ENCODE measurements at places on chromosomes 3 and 15.

- DNase-seq: no peak
These were observed 24.7 kb upstream of the ZNF639 start for GRCh38 chr3:179297971-179298725.

GRCh38 chr3:150261418-150261817 is 146.7 kb upstream of the TSC22D2 start:
- no peak for DNase-seq

DNA sequence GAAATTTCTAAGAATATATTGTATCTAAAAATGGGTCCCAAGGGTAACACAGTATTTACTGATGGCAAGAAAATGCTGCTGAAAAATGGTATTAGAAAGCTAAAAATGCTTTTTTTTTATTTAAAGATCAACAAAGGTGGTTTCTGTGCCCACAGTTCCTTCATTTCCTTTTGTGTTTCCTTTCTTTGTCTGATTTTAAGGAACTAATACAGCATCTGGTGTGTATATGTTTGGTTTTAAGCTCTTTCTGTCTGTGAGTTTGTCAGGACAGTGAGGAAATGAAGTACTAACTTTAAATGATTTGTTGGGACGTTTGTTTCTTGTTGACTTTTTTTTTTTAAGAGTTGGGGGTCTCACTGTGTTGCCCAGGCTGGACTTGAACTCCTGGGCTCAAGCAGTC is 38.2 kb downstream of the RASA2 start:
- DNase-seq: no peak

DNA sequence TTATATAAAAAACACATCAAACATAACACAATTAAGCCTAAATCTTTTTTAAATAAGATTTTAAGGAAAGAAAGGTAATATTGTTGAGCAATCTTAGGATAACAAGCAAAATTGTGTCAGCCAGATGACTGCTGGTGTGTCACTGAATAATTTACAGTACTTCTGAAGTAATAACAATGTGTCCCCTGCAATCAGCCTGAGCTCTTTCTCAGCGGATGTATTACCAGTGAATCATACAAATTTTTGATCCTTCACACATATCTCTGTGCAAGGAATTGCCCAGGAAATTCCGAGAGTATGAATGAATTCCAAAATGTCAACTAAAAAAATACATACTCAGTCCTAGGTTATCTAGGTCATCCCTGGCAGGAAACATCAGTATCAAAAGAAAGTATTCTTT is 76.6 kb upstream of the PTX3 start:
- DNase-seq: no peak

DNA sequence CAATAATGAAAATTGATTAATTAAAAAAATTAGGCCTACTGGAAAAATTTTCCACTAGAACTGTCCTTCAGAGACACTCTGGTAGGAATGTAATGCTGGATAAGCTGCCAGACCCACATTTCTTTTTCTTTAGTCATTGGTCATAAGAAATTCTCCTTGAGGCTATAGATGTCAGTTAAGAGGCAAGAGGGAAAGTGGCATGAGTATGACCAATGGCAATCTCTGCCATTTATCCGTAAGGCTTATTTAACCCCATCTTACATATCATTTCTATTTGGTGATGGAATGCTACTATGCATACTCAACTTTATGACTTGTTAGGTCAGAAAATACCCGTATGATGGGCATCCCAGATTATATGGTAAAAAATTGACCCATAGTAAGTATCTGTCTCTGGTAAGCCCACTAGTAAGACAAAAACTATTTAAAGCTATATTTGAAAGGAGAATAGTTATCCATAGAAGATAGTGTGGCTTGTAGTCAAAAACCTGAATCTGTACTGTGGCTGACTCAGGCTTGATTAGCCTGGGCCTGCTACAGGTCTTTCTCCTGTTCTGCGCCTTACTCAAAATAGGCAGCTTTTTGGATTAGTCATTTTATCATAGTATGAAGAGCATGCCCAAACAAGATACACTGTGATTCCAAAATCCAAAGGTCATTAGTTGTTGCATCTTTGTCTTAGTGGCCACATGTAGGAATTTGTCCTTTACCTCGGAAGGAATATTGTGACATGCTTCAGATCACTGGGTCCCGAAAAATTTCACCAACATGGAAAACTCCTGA is 314.7 kb downstream of the PYDC2 start:
- DNase-seq: no peak

GRCh38 chr3:134086616-134087015 is 56.9 kb upstream of the SLCO2A1 start:
- DNase-seq: no peak

DNA sequence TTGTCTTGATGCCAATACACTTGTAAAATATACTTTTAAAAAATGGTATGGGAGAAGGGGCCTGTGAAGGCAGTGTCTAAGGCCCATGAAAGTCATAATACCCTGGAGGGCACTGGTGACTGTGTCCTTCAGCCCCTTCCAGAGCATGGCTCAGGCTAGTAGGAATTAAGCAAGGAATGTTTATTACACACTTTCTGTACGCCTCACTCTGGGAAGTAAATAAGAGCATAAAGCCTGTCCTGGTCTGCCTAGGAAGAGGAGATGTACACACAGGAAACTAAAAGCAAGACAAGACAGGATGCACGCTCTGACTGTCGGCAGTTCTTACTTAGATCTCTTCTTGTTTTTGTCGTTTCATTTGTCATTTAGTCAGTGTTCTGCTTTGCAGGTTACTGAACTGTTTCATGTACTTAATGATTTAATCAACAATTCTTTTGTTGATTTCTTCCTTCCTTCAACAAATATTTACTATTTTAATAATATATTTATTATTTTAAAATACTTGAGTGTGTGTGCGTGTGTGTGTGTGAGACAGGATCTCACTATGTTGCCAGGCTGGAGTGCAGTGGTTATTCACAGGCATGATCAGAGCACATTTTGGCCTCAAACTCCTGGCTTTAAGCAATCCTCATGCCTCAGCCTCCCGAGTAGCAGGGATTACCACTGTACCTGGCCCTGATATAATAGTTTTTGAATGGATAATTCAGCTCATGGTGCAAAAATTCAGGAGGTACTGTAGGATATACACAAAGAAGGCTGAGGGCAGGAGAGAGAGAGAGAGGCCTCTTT is 9.0 kb upstream of the SMAD6 start:
- no peak for DNase-seq

- no peak for DNase-seq
These were observed 76.9 kb upstream of the ST8SIA2 start for GRCh38 chr15:92316586-92317295.

- no peak for DNase-seq
These were observed 558.5 kb downstream of the MECOM start for GRCh38 chr3:169104972-169105371.

- no peak for DNase-seq
These were observed 15.7 kb downstream of the CHST13 start for GRCh38 chr3:126539558-126540250.

GRCh38 chr15:51030649-51031316 is 63.9 kb downstream of the TNFAIP8L3 start:
- no peak for DNase-seq

DNA sequence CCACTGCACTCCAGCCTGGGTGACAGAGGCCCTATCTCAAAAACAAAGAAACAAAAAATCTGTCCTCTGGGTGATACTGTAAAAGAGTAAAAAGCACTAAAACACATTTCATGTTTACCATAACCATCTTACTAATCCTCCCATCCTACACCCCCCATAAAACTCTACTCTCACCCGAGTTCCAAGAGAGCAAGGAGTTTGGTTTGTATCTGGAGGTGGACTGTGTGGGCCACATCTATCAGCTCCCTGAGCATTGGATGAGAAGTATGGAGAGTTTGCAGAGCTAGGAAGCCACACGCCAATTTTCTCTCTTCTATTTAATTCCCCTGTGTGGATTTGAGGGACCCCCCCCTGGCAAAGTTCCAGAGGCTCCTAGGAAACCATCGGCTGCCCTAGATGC is 80.0 kb downstream of the ATP10A start:
- no peak for DNase-seq

DNA sequence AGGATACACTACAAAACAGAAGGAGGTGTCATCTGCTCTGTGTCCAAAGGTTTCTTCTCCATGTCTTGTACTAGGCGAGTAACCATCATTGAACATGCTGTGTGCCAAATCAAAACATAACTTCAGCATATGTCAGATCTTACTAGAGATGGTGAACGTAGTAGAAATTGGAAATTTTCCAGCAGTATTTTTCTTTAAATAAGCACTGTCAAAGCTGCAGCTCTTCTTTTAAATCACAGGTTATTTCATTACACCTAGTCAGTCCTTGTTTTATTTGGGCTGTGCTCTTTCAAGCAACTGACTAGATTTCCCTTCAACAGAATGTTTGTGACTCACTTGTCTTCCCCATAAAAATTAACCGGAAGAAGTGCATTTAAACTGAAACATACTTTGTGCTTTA is 46.5 kb downstream of the MSL2 start:
- no peak for DNase-seq

DNA sequence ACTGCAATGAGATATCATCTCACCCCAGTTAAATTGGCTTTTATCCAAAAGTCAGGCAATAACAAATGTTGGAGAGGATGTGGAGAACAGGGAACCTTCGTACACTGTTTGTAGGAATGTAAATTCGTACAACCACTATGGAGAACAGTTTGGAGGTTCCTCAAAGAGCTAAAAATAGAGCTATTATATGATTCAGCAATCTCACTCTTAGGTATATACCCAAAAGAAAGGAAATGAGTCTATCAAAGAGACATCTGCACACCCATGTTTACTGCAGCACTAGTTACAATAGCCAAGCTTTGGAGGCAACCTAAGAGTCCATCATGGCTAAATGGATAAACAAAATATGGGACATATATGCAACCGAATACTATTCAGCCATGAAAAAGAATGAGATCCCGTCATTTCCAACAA is 68.0 kb upstream of the HES1 start:
- no peak for DNase-seq

GRCh38 chr3:153951276-153951675 is 169.9 kb upstream of the ARHGEF26 start:
- no peak for DNase-seq

DNA sequence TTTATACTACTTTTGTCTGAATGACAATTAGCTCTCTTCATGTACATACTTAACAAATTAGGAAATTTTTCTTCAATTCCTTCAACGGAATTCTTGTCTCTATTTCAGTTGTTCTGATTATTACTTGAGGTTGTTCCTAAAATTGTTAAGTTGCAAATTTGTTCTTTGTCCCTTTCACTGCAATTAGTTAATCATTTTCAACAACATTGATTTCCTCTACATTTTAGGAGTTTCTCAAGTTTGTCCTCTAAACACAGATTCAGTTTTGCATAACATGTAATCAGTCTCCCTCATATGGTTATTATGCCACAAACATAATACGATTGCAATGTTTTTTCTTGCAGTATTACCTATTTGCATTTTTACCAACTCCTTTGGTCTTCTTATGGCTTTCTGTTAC is 283.5 kb downstream of the SV2B start:
- DNase-seq: no peak

DNA sequence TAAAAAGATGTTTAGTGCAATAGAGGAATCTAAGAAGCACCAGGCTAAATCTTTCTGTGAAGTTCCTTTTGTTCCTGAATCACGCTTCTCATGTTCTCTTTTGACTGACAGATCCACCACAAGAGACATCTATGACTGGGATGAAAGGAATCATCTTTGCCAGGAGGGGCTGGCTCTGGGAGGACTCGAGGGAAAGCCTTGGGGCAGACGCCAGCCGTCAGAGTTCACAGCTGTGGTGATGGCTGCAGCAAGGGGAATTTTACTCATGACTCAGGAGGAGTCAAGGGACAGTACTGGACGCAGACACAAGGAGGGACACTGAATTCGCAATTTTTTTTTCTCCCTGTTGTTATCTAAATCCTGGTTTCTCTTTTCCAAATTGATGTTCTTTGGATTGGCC is 38.7 kb downstream of the C3orf38 start:
- DNase-seq: no peak

DNA sequence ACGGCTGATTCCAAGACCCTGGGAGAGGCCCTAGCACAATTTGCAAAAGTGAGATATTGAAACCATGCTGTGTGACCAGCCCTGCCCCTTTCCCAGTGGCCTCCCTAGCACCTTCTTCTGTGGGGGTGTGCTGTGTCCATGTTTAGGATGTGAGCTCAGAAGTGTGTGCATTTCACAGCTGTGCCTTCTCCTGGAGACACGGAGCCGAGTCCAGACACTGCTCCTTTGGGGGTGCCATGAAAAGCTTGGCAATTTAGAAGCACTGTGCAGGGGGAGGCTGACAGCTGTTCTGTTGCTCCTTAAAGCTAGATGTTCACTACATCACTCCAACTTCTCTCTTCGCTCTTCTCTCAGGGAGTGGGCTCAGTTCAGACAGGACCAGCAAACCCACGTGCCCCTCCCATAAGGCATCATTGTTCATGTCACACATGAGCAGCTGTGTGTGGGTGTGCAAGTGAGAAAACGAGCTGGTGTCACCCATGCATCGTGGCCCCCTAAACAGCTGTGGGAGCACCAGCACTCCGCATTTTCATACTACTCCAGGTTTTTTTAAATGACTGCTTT is 492.6 kb downstream of the GABRG3 start:
- no peak for DNase-seq

DNA sequence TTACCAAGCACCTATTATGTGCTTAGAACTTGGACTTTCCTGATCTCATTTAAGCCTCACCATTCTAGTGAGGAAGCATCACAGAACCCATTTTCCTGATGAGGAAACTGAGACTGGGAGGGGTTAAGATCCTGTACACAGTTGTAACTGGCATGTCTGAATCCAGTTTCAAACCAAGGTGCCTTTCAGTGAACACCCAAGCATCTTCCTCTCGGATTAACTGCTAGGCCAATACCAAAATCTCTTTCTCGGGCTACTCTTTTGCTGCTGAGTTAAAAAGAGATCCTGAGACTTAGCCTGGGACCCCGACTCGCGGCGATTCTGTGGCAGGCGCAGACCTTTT is 578 bp upstream of the CEMIP start:
- DNase-seq: no peak

- DNase-seq: no peak
These were observed 39.6 kb upstream of the SECISBP2L start for GRCh38 chr15:49085696-49086459.

DNA sequence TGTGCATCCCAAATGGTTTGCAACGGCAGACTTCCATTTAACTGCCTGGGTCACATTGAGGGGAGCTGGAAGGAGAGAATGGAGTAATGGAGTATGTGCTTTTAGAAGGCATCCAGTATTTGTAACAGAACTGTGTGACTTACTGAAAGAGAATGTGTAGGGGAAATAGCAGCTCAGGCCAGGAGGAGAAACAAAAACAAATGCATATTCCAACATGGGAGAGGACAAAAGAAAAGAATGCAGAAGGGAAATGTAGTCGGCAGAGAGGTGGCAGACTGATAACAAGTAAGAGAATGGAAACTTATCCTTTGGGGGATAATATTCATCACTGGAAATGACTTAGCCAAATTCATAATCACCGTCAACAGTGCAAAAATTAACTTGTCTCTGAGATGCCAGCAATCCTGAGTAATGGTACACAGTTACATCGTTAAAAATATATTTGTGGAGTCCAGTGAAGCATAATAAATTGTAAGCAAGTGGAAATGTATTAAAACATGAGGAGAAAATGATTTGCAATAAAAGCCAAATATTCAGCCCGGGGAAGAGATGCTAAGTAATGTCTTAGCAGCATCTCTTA is 294.9 kb upstream of the SGO1 start:
- DNase-seq: no peak

- DNase-seq: no peak
These were observed 20.5 kb upstream of the RGMA start for GRCh38 chr15:93109336-93110102.

- peak; percentile 4 for DNase-seq
These were observed 14.0 kb downstream of the AAGAB start for GRCh38 chr15:67240235-67241131.

All from NCI-H2171 (cell line).